ENCODE measurements at places on chromosomes 13 and 19. TPM values are rescaled to one million over a fixed set of nuclear protein-coding genes. Genes with fewer than 3 reads are reported as not detected.

The CGB2 gene
- total RNA-seq, result 0.54 TPM

The ARL11 gene
- total RNA-seq, result not detected

The KRTDAP gene
- total RNA-seq, result not detected

The U2AF1L4 gene
- total RNA-seq, result 25.5 TPM

The ISYNA1 gene
- total RNA-seq, result 45.2 TPM

The CYP2A7 gene
- not detected for total RNA-seq

The IL11 gene
- 50.0 TPM for total RNA-seq

The DPY19L3 gene
- 12.4 TPM for total RNA-seq

The ACP7 gene
- 0.14 TPM for total RNA-seq

The F10 gene
- total RNA-seq, result not detected

Data from A549 treated with RU486 at 1 μM for 4 hours (cell line).